ENCODE measurements at places on chromosomes 4 and X.

DNA sequence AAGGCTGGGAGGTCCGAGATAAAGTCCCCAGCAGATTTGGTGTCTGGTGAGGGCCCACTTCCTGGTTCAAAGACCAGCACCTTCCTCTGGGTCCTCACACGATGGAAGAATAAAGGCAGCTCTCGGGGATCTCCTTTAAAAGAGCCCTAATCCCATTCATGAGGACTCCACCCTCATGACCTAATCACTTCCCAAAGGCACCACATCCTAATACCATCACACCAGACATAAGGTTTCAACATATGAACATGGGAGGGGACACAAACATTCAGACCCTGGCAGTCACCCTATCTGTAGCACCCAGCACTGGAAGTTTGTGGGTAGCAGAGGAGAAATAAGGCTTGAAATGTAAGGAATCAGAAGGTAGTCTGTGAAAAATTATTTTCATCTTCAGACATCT is 112.9 kb upstream of the NOCT start:
- DNase-seq, result no peak

DNA sequence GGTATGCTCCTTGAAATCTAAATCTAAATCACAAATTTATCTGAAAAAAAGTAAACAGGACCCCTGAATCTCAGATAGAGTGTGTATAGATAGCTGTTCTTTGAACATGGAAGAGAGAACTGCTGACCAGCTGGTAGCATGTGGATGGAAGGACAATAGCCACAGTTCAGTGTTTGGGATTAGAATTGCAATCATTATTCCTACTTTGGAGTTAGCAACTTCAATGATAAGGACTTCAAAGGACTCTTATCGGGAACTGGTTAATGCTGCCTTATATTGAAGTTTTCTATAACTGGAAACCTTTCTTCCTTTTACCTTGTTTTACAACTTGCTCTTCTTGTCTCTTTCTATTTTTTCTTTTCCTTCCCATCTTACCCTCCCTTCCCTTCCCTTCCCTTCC is 5.0 kb downstream of the AFM start:
- no peak for DNase-seq

GRCh38 chr4:25872851-25873631 is 10.3 kb upstream of the SEL1L3 start:
- no peak for DNase-seq

DNA sequence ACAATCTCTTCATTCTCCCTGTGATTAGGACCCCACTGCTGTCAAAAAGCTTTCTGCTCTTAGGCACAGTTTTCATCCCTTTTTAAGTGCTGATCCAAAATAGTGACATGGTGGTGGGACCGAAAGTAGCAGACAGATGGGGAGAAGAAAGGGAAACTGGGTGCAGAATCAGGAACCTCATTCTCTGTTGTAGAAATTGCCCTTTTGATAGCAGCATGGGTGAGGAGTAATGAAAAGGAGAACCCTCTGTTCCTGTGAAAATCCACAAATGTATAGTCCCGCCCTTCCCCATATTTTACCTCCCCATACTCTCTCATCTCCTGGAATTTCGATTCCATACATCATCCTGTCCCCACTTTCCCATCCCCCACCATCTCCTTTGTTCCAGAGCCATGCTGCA is 126.5 kb downstream of the STIM2 start:
- no peak for DNase-seq

DNA sequence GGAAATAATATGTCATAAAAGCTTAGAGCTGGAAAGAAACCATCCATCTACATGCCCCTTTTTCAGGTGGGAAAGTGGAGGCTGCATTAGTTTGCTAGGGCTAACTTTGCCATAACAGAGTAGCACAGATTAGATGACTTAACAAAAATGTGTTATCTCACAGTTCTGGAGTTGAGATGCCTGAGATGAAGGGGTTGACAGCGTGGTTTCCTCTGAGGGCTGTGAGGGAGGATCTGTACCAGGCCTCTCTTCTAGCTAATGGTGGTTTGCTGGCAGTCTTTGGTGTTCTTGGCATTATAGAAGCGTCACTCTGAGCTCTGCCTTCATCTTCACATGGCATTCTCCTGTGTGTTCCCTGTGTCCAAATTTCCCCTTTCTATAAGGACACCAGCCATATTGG is 2.4 kb downstream of the CHRNA9 start:
- no peak for DNase-seq

DNA sequence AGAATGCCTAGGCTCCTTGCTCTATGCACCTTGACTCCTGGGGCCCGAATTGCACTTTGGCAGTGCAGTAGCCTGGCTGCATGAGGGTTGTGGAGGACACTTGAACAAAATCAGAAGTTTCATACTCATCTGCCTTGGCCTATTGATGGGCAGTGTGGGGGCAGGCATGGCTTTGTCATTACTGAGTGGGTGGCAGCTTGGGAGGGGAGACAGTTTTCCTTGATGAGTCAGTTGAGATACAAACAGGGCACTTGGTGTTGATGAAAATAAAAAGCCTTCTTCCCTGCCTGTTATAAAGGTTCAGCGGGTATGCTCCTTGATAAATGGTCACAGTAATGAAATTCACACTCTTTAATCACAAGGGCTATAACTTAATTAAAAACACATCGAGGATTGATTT is 126.8 kb upstream of the MAMLD1 start:
- no peak for DNase-seq

DNA sequence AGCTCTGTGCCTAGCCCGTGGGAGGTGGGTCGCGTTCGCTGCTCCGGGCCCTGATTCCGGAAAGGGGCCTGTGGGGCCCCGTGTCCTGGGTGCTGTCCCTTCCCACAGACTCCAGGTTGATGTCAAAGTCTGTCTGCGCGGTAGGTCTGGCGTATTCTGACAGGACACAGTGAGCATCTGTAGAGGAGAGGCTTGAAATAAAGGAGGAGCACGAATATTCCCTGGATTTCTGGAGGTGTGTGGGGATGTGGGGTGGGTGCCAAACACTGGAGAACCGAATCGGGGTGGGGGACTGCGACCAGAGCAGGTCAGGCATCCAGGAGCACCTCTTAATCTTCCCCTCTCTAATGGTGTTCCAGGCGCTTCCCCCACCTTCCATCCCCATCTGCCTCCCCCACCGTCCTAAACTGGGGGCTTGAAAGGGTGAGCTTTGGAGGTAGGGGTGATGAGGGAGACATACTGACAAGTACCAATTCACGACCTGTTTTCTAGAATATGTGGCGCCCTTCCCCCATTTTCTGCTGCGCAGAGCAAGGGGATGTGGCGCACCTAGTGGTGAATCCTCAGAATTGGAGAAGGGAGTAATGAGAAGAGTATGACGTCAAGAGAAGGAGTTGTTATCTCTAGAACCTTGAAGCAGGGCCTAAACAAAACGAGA is 877 bp downstream of the GPRASP1 start:
- DNase-seq, result no peak
